ENCODE measurements at places on chromosomes 3 and 15.

DNA sequence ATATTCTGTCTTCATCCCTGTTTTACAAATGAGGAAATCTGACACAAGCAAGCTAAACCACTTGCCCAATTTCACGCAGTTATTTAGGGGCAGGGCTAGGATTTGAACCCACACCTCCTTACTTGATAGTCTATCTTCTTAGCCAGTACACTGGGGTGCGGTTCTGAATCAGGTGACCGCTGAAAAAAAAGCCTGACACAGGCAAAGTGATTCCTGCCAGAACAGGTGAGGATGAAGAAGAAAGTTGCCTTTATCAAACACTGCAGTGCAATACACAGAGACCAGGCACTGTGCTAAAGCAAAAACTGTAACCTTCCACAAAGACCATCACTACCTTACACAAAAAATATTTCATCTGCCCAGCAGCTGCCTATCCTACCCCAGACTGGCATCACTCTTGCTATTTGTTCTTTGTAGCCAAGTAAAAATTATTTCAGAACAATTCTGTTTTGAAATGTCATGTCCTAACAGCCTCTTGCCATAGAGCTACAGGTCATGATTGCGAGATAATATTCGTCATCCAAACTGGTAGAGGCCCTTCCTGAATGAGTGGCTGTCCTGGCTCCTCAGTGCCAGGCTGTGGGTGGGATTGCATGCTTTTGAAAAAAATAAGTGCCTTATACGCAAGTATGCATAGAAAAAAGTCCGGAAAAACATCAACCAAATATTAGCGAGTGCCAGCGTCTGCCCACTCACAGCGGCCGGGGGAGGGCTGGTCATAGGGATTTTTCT is 142.3 kb upstream of the TPM1 start:
- no peak for DNase-seq

GRCh38 chr15:62495670-62496614 is 330.9 kb upstream of the C2CD4B start:
- DNase-seq, result no peak

DNA sequence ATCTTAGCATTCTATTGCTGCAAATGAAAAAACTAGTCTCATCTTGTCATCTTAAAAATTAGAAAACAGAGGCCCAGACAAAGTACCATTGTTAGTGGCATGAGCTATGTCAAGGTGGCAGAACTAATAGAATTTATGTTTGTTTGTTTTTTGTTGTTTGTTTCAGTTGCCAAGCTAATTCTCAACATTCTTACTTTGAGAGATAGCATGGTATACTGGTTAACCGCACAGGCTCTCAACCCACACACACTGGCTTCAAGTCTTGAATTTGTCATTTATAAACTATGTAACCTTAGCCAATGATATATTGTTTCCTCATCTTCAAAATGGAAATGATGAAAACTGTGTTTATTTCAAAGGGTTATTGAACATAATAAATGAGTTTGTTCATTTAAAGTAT is 367.6 kb upstream of the PLSCR5 start:
- DNase-seq, result no peak

DNA sequence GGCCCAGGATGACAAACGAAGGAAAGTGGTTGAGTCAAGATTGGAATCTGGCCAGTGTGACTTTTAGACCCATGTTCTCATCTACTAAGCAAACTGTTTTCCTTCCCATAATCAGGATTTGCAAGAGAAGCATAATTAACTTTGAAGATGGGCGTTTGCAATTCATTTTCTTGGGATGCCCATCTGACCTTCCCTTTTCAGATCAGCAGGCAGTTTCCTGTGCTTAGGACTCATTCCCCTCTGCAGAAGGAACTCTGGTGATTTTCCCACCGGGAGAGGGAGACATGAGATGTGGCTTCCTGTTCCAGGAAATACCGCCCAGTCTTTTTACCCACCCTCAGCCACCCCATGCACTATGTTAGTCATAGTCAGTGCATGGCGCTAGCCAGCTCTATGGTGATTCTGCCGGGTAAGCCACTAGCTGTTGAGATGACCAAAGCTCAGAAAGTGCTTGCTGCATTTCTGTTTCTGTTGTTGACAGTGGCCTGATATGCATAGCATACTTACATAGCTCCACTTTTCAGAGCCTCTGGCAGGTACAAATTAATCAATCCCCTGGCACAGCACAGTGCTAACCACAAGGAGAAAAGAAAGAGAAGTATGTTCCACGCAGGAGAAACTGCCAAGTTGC is 129.4 kb downstream of the VGLL4 start:
- DNase-seq, result no peak

GRCh38 chr3:186099178-186099577 is 9.7 kb downstream of the ETV5 start:
- no peak for DNase-seq

GRCh38 chr3:9581742-9582141 is 28.1 kb upstream of the LHFPL4 start:
- no peak for DNase-seq

GRCh38 chr3:143234526-143234925 is 115.0 kb downstream of the CHST2 start:
- DNase-seq, result no peak

DNA sequence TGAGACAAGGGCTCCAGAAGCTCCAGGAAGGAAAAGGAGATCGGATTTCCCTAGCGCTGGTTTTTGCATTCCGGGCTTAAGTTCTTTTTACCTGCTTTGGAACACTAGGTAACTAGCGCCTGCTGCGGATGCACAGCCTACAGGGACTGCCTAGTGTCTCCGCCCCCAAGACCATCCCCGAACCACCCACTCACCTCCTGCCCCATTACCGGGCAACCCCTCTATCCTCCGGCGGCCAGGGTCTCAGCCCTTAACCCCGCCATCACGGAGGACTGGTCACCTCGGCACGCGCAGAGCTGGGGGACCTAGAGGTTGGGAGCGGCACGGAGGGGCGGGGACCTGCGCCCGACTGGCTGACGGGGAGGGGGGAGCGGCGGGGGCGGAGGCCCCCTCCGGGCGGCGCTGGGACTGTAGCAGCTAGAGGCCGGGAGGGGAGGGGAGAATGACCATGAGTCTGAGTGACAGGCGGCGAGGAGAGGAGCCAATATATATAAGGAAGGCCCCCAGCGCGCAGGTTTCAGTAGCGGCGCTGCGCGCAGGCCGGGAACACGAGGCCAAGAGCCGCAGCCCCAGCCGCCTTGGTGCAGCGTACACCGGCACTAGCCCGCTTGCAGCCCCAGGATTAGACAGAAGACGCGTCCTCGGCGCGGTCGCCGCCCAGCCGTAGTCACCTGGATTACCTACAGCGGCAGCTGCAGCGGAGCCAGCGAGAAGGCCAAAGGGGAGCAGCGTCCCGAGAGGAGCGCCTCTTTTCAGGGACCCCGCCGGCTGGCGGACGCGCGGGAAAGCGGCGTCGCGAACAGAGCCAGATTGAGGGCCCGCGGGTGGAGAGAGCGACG is at the start of gene DLL4:
Gene DLL4, plus strand, starts transcription at position 520 of the 839 bp plus-strand sequence. CDS start 329 bp downstream, outside the sequence.
- peak; percentile 63 for DNase-seq

- DNase-seq, result no peak
Measured at GRCh38 chr3:174229916-174230315, 629.2 kb upstream of the NAALADL2 start.

- no peak for DNase-seq
Measured at GRCh38 chr3:132090921-132091320, 56.1 kb upstream of the CPNE4 start.

- no peak for DNase-seq
Measured at GRCh38 chr15:36612063-36612788, 32.8 kb downstream of the CDIN1 start.

DNA sequence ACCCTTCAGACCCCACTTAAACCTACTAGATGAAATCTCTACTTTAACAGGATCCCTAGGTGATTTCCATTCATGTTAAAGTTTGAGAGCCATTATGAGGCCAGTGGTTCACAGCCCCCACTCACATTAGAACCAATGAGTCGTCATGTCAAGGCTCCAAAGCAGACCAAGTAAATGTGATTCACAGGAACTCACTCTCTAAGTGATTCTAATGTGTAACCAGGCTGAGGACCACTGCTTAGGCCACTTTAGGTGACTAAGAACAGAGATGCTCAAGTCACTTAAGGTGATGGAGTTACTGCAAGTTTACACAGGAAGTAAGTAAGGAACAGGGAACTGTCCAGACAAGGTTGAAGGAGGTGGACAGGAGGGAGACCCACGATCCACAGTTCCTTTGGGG is 7.7 kb downstream of the GALNT15 start:
- DNase-seq, result no peak

- DNase-seq, result no peak
Measured at GRCh38 chr15:90345857-90346256, 6.2 kb upstream of the ZNF774 start.

- peak; percentile 7 for DNase-seq
Measured at GRCh38 chr15:47813748-47814384, 96.6 kb downstream of the SEMA6D start.

DNA sequence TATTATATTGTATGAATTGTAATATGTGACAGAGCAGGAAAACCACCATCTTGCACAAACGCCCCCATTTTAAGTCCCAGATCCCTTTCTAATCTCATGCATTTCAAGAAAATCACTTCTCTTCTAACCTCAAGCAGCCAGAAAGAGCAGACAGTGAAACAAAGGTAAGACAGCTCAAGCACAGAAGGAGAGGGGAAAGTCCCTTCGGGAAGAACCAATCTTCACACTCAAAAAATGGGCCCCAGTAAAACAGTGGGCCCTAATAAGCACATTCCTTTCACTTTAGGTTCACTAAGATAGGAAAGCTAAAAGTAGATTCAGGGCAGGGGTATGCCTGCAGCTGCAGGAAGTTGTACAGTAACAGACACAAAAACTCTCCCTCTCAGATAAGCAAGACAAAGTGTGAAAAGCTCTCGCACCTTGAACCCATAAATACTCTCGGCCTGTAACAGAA is 1268.7 kb downstream of the SI start:
- no peak for DNase-seq

DNA sequence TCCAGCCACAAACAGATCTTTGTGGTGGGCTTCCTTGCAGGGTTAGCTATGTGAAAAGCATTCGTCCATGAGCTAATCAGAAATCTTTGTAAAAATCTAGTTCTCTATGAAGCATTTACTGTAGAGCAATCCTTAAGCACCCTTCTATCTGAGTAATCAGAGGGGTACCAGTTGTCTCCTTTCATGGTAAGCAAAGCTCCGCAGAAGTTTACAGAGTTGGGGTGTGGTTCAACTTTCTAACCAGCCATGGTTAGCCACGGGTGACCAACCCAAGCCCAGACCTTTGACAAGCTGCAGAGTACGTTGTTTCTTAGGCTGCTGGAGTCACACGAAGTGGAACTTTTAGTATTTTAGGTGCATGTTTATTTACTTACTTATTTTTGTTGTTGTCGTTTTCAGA is 77.4 kb downstream of the FLNB start:
- DNase-seq, result no peak

DNA sequence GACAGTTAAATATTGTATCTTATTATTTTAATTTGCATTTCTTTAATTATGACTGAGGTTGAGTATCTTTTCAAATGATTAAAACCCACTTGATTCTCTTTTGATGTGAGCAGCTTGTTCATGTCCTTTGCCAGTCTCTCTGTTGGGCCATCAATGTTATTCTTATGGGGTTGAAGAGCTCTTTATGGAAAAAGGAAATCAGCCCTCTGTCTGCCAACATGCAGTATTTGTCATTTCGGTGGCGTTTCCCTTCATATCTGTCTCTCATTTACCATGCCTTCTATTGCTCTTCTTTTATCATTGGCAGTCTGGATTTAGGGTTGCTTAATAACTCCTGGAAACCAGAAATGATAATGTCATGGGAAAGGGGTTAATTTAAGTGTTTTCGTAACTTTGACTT is 340.7 kb upstream of the DNAJC19 start:
- no peak for DNase-seq

DNA sequence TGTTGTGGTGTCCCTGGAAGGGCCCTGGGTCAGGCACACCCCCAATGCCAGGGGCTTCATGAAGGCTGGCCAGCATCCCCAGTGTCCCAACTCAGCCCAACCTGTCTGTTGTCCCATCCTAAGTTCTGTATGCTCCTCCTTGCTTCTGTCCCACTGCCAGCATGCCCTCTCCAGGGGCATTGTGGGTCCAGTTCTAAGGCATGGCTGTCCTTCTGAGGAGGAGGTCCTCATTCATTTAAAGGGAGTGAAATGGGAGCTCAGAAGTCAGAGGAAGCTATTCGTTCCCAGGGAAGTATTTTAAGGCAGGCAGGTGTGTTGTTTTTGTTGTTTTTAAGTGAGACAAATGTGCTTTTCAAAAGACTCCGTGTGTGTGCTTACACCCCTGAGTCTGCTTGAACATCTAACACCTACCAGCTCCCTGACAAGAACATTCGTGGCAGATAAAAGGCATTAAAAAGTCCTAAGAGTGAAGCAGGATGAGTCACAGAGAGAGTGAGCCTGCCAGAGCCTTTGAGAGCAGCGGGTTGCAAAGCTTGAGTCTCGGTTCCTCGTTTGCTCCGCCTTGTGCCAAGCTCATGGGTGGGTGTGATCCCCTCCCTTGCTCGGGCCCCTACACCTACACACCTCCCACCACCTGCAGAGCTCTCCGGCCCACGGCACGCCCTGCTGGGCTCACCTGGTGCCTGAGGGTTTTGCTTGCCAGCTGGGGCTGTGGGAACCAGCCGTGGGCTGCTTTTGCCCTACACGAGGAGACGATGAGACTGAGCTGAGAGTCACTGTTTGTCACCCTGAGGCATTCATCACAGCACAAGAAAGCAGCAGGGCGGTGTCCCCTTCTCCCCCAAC is 183.4 kb upstream of the TOPAZ1 start:
- DNase-seq, result peak; percentile 45

DNA sequence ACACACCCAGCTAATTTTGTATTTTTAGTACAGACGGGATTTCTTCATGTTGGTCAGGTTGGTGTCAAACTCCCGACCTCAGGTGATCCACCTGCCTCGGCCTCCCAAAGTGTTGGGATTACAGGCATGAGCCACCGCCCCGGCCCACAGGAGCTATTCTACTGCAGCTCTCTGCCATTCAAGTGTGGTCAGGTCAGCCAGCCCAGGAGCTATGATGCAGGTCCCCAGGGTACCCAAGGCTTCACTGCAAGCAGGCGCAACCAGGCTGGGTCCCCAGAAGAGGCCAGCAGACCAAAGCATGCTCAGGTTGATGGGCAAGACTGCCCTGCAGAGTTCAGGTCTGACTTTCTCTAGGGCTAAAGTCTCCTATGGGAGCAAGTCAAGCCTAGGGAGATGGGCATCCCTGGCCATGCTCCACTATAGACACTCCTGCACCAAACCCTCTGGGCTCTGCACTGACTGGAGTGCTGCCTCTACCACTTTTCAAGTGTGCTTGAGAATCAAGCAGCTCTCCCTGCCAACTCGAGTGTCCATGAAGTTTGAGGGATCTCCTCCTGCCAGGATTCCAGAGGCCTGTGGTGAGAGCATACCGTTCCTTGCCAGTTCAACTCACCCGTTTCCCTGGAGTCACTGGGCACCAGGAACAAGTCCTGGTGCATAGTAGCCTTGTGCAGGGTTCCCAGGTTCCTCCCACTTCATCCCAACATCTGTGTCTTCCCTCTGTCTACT is 30.9 kb downstream of the MYO9A start:
- no peak for DNase-seq

GRCh38 chr3:138939561-138940241 is 7.2 kb downstream of the FOXL2 start:
- DNase-seq, result no peak

GRCh38 chr15:59051873-59052861 is 52.8 kb upstream of the CCNB2 start:
- DNase-seq, result no peak

- no peak for DNase-seq
Measured at GRCh38 chr3:108548304-108548703, 37.9 kb upstream of the MYH15 start.
